ENCODE measurements at places on chromosomes 5 and 9.

DNA sequence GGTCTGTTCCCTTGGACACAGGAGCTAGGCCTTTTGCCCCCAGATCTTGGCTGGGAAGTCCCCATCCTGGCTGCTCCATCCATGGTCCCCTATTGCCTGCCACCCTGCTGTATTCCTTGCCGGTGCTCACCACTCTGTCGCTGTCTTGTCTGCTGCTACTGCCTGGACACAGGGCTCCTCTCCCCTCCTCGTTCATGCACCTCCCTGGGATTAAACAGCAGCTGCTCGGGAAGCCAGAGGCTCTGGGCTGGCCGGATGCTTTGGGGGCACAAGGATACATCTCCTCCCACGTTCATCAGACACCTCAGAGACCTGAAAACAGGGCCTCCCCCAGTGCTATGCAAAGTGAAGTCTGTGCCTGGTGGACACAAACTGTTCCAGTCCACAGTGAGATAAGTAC is 110.4 kb downstream of the ZNF354C start:
- DNase-seq, result no peak

GRCh38 chr5:71666321-71666720 is 52.8 kb upstream of the CARTPT start:
- DNase-seq, result no peak

- no peak for DNase-seq
These were observed 60.8 kb downstream of the SEMA4D start for GRCh38 chr9:89436963-89437625.

GRCh38 chr5:143782588-143783386 is 29.2 kb upstream of the HMHB1 start:
- no peak for DNase-seq

GRCh38 chr5:1404062-1404461 is 41.2 kb downstream of the SLC6A3 start:
- DNase-seq, result no peak

GRCh38 chr5:56251440-56251839 is 18.3 kb upstream of the ANKRD55 start:
- no peak for DNase-seq

DNA sequence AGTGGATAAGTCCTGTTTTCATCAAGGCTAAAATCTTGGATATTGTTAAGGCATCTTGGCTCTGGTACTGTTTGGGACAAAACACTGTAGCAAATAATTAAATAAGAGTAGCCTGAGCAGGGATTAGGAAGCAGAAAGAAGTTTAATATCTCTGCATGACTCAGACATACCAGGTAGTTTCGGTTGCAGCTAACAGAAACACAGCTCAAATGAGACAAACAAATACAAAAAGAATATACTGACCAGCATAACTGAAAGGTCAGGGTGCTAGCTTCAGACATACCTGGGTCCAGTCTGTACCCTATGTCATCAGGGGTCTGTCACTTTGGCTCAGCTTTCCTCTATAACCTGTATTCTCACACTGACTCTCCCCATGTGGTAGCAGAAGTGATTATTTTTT is 156.4 kb upstream of the MAP3K1 start:
- no peak for DNase-seq

- DNase-seq, result no peak
These were observed 41.2 kb downstream of the SLC46A2 start for GRCh38 chr9:112849363-112849922.

DNA sequence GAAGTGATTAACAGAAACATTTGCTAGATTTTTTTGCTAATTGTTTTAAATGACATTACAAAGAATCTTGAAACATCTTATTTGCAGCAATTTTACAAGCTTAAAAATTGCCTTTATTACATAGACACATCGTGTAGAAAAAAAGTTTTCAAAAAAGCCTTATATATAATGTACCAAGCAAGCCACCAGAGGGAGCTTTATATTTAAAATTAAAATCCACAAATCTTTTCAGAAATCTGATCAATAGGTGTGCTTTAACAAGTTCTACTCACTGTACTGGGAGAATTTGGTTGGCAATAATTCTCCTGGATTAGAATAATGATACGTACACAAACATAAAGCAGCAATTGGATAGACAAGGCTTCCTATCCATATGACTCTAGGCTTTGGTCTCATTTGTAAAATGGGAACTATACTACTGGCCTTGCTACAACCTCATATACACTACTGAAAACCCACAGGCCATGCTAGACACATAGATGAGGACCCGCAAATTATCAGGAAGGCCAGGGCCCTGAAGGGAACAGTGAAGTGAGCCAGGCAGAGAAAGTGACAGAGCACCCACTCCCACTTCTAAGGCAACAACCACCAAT is 4.8 kb downstream of the PSMB7 start:
- DNase-seq, result no peak

All from NCI-H1436 treated with DMSO at 0.1 percent for 48 hours (cell line).